Stimulated activated CD8-positive, alpha-beta memory T cell treated with anti-CD3 and anti-CD28 coated beads, Interleukin-4, amount 100 ng/mL, for 1 hour (primary cell): ENCODE measurements at places on chromosomes 13 and 19.

GRCh38 chr13:44313674-44314073 lies 60.0 kb upstream of the SERP2 start:
- no peak for DNase-seq

DNA sequence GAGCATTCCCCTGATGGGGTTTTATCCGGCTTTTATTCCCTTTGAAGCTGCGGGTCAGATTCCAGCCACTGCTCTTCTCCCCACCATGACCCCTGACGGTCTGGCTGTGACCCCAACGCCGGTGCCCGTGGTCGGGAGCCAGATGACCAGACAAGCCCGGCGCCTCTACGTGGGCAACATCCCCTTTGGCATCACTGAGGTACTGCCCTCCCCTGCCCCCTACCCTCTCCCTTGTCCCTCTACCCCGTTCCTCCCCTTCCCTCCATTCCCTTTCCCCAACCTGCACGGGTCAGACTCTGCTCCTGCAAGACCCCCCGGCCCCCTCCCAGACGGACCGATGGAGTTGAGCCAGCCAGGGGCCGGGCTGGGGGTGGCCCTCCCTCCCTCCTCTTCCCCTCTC lies 6.2 kb downstream of the U2AF2 start:
- no peak for DNase-seq

- DNase-seq = peak; percentile 28
These were observed 12.7 kb downstream of the NPAS1 start for GRCh38 chr19:47032171-47032811.

- no peak for DNase-seq
These were observed 17.2 kb downstream of the VRK3 start for GRCh38 chr19:50007947-50008346.

DNA sequence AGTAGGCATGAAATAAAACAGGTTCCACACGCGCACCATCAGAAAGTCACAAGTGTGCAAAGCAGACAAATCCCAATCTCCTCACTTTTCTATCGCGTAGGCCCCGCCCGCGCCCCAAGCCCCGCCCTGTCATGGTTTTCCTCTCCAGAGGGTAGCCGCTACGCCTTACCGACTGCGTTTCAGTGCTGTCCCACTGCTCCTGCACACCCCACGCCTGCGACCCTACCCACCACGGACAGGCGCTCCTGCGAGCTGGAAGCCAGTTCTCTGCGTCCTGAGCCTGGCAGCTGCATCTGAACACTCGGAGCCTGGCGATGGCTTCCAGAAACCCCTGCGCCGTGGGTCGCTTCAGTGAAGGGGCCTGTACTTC lies 379 bp upstream of the ZNF470 start:
- DNase-seq = no peak

GRCh38 chr19:29579308-29579910 lies 26.7 kb upstream of the POP4 start:
- DNase-seq = no peak

DNA sequence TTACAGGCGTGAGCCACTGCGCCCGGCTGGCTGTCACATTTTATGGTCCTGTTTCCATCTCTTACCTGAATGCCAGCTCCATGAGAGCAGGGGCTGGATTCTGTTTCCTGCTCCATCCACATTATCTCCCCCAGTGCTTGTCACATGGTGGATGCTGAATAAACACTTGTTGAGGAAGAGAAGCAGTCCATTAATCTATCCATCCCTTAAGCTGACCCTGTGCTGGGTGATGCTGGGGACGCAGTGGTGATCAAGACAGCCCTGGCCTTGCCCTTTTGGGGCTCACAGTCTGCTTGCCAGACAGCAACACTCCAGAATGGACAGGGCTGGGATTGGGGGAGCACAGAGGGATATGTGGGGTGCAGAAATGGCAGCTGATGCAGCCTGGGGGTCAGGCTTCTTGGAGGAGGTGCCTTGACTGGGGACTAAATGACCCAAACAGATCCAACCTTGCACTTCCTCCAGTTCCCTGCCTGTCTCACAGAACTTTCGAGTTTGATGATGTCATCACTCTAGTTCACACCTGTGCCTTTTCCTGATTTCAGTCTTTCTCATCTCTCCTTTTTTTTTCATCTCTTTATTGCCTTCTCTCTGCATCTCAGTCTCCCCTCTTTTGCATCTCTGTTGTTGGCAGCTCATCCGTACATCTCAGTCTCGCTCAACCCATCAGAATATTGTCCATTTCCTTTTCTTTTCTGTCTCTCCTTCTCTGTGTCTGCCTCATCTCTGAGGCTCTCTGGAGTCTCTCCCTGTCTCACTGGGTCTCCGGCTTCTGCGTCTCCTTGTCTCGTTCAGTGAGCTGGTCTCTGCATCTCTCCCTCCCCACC lies 4.6 kb downstream of the IRF2BP1 start:
- DNase-seq = no peak

- no peak for DNase-seq
These were observed 86.6 kb downstream of the TNFRSF19 start for GRCh38 chr13:23656637-23657371.

DNA sequence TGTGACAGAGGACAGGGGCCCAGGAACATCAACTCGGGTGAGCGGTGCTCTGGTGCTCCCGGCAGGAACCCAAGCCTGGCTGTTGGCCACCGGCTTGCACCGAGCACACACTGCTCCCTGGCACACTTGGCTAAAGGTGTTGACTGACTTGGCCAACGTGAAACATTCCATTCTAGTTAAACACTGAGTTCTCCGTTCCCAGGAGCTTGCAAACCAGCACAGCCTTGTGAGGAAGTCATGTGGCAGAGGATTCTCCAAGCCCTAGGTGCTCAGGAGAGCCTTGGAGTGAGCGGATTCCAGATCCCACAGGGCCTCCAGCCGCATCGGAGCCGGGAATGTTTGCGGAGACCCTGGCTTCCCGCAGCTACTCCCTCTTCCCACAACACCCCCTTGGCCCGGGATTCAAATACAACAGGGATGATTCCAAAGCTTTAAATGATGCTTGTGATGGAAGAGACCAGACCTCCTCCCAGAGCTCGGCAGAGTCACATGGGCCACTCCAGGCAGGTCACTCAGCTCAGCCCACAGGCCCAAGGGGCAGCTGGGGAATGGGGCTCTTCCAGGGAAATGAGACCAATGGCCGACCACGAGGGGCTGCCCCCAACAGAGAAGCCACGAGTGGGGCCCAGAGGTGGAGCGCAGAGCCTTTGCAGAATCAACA lies 2.9 kb downstream of the C13orf46 start:
- no peak for DNase-seq

DNA sequence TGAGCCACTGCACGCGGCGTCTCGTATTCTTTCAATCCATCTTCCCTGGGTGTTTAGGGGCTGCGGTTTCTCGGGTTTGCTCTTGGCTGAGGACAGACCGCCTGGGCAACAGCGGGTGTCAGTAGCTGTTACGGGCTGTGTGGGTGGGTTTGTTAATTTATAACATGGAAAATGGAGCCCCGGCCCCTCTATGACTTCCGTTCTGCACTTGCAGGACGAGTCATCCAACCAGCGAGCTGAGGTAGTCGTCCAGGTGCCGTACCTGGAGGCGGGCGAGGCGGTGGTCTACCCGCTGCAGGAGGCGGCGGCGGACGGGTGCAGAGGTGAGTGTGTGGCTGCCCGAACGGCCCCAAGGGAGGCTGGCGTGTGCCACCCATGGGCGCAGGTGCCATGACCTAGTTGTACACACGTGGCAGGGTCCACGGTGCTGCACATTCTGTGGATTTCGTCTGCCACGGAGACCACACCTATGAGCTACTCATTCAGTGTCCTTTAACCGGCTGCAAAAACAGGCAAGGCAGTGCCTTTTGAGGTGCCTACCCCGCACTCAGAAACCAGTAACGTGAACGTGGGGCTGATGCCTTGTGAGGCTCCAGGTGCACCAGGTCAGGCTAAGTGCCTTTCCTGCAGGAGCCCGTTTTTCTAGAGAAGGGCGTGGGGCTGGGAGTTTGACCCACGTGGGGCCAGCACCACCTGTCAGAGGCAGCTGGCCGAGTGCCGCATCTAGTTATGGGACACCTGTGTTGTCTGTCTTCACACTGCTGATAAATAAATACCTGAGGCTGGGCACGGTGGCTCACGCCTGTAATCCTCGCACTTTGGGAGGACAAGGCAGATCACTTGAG lies 10.9 kb downstream of the POLR2E start:
- no peak for DNase-seq

DNA sequence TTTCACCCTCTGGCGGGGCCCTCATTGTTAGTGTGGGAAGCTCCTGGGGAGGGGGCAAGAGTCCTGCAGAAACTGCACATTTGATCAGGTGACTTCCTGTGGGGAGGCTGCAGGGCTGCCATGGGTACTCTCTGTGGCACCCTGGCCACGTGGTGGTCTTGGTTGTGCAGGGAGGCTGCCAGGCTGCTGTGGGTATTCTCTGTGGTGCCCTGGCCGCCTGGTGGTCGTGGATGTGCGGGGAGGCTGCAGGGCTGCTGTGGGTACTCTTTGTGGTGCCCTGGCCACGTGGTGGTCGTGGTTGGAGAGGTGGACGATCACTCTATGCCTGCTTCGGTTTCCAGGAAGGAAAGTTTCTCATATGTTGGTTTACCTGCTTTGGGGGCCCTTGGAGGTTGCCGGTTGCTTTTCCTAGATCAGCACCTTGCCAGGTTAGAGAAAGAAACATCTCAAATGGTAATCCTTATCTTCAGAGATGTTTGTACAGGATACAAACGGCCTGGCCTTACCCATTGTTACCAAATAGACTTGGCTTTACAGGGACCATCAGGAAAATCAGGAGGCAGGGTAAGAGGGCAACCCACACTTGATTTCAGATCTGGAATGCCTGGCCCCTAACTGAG lies 22.9 kb downstream of the TEX29 start:
- DNase-seq = no peak
